ENCODE measurements at places on chromosomes 6 and 20. TPM values are rescaled to one million over a fixed set of nuclear protein-coding genes. Genes with fewer than 3 reads are reported as not detected.

Gene FOXC1
- total RNA-seq, result not detected

DNA sequence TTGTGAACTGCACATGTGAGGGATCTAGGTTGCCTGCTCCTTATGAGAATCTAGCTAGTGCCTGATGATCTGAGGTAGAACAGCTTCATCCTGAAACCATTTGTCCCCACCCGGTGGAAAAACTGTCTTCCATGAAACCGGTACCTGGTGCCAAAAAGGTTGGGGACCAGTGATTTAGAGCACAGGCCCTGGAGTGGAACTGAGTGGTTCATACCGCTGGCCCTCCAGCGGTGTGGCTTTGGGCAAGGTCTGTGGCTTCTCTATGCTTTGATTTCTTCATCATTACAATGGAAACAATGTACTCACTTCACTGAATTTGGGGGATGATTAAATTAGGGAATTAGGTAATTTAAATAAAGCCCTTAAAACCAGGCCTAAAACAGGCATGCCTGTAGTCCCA lies 36.3 kb downstream of the CD164 start:
- no peaks in the 10 kb centered on the region for H3K27me3 ChIP-seq
- no peak for DNase-seq
- no peak overlapping the region for H3K27ac ChIP-seq
- no peaks in the 10 kb centered on the region for H3K4me1 ChIP-seq

GRCh38 chr6:128432394-128432793 lies 88.0 kb downstream of the PTPRK start:
- no peak overlapping the region for H3K4me3 ChIP-seq
- H3K27ac ChIP-seq, result no peak overlapping the region
- no peaks in the 10 kb centered on the region for H3K27me3 ChIP-seq
- no peak for DNase-seq
- H3K36me3 ChIP-seq, result no peaks in the 10 kb centered on the region

Gene EFCAB8
- 1.5 TPM for total RNA-seq

GRCh38 chr6:78192057-78192456 lies 539.2 kb downstream of the MEI4 start:
- no peaks in the 10 kb centered on the region for H3K27me3 ChIP-seq
- no peaks in the 10 kb centered on the region for H3K36me3 ChIP-seq
- H3K27ac ChIP-seq, result no peak overlapping the region
- H3K4me3 ChIP-seq, result no peak overlapping the region
- no peaks in the 10 kb centered on the region for H3K4me1 ChIP-seq

GRCh38 chr6:34950849-34951248 lies 61.8 kb downstream of the ANKS1A start:
- H3K27ac ChIP-seq, result no peak overlapping the region
- H3K4me3 ChIP-seq, result no peak overlapping the region
- DNase-seq, result no peak
- no peaks in the 10 kb centered on the region for H3K4me1 ChIP-seq
- H3K27me3 ChIP-seq, result no peaks in the 10 kb centered on the region
- no peaks in the 10 kb centered on the region for H3K36me3 ChIP-seq

Gene CGA
- total RNA-seq, result not detected

- H3K4me1 ChIP-seq, result peaks cover 61% of the 10 kb centered on the region
- H3K27me3 ChIP-seq, result no peaks in the 10 kb centered on the region
- H3K4me3 ChIP-seq, result no peak overlapping the region
- no peak overlapping the region for H3K27ac ChIP-seq
Observed at GRCh38 chr6:30813631-30814145, 69.3 kb upstream of the IER3 start.

DNA sequence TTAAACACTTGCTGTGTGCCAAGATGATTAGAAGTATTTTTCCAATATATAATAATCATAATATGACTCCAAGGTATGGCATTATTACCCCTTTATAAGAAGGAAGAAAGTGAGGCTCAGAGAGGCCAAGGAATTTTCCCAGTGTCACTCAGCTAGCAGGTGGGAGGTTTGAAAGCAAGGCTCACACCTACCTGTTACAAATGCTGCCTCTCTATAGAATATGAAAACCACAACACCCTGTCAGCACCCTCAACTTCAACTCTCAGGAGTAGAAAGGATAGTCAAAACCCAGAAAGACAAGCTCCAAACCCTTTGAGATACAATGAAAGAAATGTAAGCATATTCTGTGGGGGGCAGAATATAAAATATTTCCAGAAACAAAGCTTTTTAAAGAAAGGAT lies 76.7 kb downstream of the LAMP5 start:
- no peak for DNase-seq
- no peak overlapping the region for H3K4me3 ChIP-seq
- H3K27ac ChIP-seq, result no peak overlapping the region

DNA sequence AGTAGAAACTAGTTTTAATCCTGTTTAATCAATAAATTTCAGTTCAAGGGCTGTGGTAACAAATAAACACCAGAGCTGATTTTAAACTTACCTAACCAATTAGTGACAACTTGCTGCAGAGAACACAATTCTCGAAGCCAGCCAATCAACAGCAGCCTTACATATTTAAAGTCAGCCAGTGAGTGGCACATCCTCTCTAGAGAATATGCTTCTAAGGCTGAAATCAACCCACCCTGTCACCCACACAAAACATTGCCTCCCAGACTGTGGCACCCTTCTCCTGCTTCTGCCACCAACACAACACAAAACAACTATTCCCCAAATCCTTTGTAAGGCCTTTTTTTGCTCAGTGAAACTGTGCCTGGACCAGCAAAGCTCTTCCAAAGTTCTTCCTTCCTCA lies 306.0 kb downstream of the EYA4 start:
- no peaks in the 10 kb centered on the region for H3K4me1 ChIP-seq
- no peak overlapping the region for H3K4me3 ChIP-seq
- H3K27me3 ChIP-seq, result no peaks in the 10 kb centered on the region
- DNase-seq, result no peak
- H3K27ac ChIP-seq, result no peak overlapping the region

DNA sequence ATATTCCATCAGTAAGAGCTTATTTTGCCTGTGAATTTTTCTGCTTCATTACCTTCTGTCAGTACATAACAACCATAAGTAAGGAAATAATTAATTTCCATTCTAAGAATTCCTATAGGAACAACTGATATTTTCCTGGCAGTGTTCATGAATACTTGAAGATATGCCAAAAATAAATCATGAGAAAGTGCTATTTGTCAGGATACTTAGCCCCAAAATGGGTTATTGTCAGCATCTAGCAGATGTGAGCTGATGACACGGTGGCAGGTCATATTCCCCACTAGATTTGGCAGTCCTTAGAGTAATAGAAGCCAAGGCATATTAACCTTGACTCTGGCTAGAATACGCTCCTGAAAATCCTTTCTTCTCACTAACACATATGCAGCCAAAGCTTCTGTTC lies 43.2 kb upstream of the CRISP1 start:
- no peak for DNase-seq
- no peaks in the 10 kb centered on the region for H3K4me1 ChIP-seq
- H3K36me3 ChIP-seq, result no peaks in the 10 kb centered on the region
- no peak overlapping the region for H3K4me3 ChIP-seq

DNA sequence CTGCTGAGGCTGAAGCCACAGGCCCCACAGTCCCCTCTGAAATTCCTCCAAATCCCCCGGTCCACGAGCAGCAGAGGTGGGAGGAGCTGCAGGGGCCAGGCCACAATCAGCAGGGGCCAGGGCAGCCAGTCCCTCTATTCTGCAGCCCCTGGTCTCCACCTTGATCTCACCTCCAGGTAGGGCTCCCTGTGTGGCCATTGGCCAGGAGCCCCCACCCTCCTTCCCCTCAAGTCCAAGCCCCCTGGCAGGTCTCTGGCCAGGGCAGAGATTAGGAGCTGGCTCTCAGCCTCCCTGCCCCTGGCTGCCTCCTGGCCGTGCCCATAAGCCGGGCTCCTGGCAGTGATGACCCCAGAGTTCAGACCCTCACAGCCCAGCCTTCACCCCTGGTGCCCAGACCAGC lies 34.7 kb downstream of the YTHDF1 start:
- H3K27me3 ChIP-seq, result peaks cover 19% of the 10 kb centered on the region
- no peaks in the 10 kb centered on the region for H3K36me3 ChIP-seq
- no peak for DNase-seq
- H3K4me3 ChIP-seq, result no peak overlapping the region
- H3K4me1 ChIP-seq, result peaks cover 16% of the 10 kb centered on the region

GRCh38 chr20:19071446-19071725 lies 141.1 kb upstream of the SLC24A3 start:
- no peak overlapping the region for H3K27ac ChIP-seq
- H3K4me1 ChIP-seq, result no peaks in the 10 kb centered on the region
- H3K4me3 ChIP-seq, result no peak overlapping the region
- no peaks in the 10 kb centered on the region for H3K27me3 ChIP-seq
- no peaks in the 10 kb centered on the region for H3K36me3 ChIP-seq
- DNase-seq, result no peak

Gene CENPW
- total RNA-seq, result 1.4 TPM

DNA sequence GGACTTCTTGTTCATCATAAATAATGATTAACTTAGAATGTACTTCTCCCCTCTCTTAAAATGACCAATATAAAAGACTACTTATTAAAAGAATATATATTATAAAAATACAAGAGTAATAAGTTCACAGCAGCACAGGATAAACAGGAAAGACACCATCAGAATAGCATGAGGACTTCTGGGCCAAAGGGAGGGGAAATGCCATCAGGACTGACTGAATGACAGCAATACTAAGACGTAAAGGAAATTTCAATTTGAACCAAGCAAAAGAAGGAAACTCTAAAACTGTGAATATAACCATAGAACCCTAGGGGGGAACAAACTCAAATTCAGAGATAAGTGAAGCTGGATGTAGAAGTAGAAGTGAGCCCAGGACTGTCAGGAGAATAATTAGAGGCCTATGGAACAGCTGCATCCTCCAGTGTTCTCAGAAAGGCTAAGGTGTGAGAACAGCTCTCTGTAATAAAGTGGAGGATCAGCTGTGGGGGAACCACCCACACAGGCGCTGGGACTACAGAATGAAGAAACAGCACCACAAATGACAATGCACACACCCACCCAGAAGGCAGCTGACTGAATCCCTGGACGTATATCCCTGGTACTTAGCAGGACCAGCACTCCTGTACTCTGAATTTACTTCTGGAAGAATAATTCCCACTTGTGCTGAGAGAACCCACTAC lies 37.8 kb downstream of the ZHX3 start:
- H3K4me3 ChIP-seq, result no peak overlapping the region
- no peak overlapping the region for H3K27ac ChIP-seq
- H3K27me3 ChIP-seq, result no peaks in the 10 kb centered on the region
- H3K4me1 ChIP-seq, result no peaks in the 10 kb centered on the region
- no peak for DNase-seq

GRCh38 chr20:14478126-14478525 lies 140.7 kb upstream of the FLRT3 start:
- no peaks in the 10 kb centered on the region for H3K36me3 ChIP-seq
- H3K4me3 ChIP-seq, result no peak overlapping the region
- H3K27me3 ChIP-seq, result no peaks in the 10 kb centered on the region
- DNase-seq, result no peak
- no peak overlapping the region for H3K27ac ChIP-seq

GRCh38 chr6:150915880-150916265 lies 50.4 kb downstream of the MTHFD1L start:
- no peak for DNase-seq
- H3K27me3 ChIP-seq, result no peaks in the 10 kb centered on the region
- H3K36me3 ChIP-seq, result no peaks in the 10 kb centered on the region
- H3K4me3 ChIP-seq, result no peak overlapping the region
- no peak overlapping the region for H3K27ac ChIP-seq

DNA sequence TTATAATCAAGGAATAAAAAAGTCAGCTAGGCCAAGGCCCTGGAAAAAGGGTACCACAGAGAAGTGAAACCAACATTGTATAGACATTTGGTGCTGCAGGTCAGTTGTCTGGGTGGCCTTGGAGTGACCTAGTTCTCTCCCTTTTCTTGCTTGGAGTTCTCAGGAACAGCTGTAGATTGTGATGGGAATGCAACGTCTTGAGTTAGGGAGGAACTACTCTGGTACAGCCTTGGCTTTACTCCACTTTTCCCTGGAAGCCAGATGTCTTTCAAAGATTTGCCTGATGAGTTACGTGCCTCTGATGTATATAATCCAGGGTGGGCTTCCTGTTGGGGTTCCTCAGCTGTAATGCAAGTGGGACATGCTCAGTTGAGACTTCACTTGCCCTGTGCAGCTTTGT lies 694.7 kb downstream of the HTR1B start:
- no peaks in the 10 kb centered on the region for H3K36me3 ChIP-seq
- DNase-seq, result no peak
- no peak overlapping the region for H3K4me3 ChIP-seq
- no peaks in the 10 kb centered on the region for H3K4me1 ChIP-seq

Data from CD4-positive, alpha-beta memory T cell (primary cell).